Lower leg skin (tissue), 4 donors: ENCODE measurements at places on chromosomes 2 and 18. TPM values are rescaled to one million over a fixed set of nuclear protein-coding genes. Genes with fewer than 3 reads are reported as not detected.

The LDAH gene
- total RNA-seq, result 8.5 TPM

- DNase-seq, result peak; percentile 57
Measured at GRCh38 chr2:25894135-25894830, 16.0 kb upstream of the ASXL2 start.

GRCh38 chr2:241741016-241741415 lies 6.6 kb downstream of the D2HGDH start:
- DNase-seq, result no peak

The GPD2 gene
- total RNA-seq, result 62.8 TPM

The STPG4 gene
- 1.4 TPM for total RNA-seq

GRCh38 chr2:38407111-38407682 lies 30.1 kb upstream of the ATL2 start:
- DNase-seq, result peak; percentile 37

- no peak for DNase-seq
Measured at GRCh38 chr2:216415541-216415940, 3.3 kb downstream of the SMARCAL1 start.

- no peak for DNase-seq
Measured at GRCh38 chr18:49861659-49862058, 48.3 kb upstream of the ACAA2 start.

The MLPH gene
- total RNA-seq, result 13.3 TPM

The GALR1 gene
- total RNA-seq, result not detected

- peak; percentile 34 for DNase-seq
Measured at GRCh38 chr2:134671513-134671912, 47.3 kb downstream of the TMEM163 start.

The COL5A2 gene
- total RNA-seq, result 19.3 TPM

- DNase-seq, result no peak
Measured at GRCh38 chr2:207113414-207113813, 52.3 kb downstream of the KLF7 start.

The LAMA1 gene
- total RNA-seq, result 0.91 TPM

The ASB18 gene
- not detected for total RNA-seq
